Temporal lobe (tissue), 4 donors: ENCODE measurements at places on chromosomes 1 and 21. TPM values are rescaled to one million over a fixed set of nuclear protein-coding genes. Genes with fewer than 3 reads are reported as not detected.

Gene COL24A1
- total RNA-seq = 0.74 TPM

Gene AKR7A3
- 1.7 TPM for total RNA-seq

Gene GJA9
- total RNA-seq = not detected

Gene LCE1B
- not detected for total RNA-seq

Gene TCHHL1
- total RNA-seq = not detected

Gene HPCAL4
- 51.4 TPM for total RNA-seq

Gene DIPK1A
- total RNA-seq = 19.2 TPM

Gene CTTNBP2NL
- 25.8 TPM for total RNA-seq

Gene FCRLB
- 0.74 TPM for total RNA-seq

Gene LCE2B
- total RNA-seq = not detected
